Activated naive CD4-positive, alpha-beta T cell treated with anti-CD3 and anti-CD28 coated beads, Interleukin-2, amount 10 ng/mL, durations not matched to agents 5 hours and 36 hours (primary cell): ENCODE measurements at places on chromosomes 13 and 19. TPM values are rescaled to one million over a fixed set of nuclear protein-coding genes. Genes with fewer than 3 reads are reported as not detected.

The SERPINE3 gene
- not detected for total RNA-seq

The OSCAR gene
- total RNA-seq: 0.23 TPM

The DAND5 gene
- 0.24 TPM for total RNA-seq

The PABPC3 gene
- total RNA-seq: 0.60 TPM

The SHANK1 gene
- total RNA-seq: not detected
